Activated T-cell treated with anti-CD3 and anti-CD28 coated beads, Interleukin-2, amount 50 U/mL, for 72 hours (primary cell): ENCODE measurements at places on chromosomes 7 and 10. TPM values are rescaled to one million over a fixed set of nuclear protein-coding genes. Genes with fewer than 3 reads are reported as not detected.

DNA sequence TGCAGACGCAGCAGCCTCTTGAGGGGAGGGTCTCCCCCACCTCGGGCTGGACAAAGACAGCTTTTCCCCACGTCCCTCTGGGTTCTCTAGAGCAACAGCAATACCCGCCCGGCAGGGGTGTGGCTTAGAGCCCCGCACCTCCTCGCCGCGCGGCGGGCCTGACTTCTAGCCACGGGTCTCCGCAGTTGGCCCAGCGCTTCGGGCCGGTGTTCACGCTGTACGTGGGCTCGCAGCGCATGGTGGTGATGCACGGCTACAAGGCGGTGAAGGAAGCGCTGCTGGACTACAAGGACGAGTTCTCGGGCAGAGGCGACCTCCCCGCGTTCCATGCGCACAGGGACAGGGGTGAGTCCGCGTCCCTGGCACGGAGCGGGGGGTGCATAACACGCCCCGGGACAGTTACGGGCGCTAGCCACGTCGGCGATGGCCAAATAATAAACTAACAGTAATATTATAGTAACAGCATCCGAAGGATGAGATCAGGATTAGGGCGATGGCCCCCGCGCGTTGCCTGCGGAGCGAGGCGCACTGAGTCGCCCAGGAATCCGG lies 1.2 kb downstream of the CYP2E1 start:
- no peak for DNase-seq

DNA sequence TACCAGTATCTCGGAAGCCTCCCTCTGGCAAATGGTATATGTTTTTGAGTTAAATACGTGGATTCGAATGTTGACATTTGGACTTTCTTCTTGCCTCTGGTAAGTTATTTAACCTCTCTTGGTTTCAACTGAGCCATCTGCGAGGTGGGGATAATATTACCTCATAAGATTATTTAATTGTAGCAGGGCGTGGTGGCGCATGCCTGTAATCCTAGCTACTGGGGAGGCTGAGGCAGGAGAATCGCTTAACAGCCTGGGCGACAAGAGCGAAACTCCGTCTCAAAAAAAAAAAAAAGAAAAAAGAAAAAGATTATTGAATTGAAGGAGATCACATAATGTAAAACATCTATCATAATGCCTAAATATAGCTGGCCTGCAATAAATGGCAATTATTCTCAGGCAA lies 396 bp upstream of the TAF5 start:
- no peak for DNase-seq

- DNase-seq: no peak
Measured at GRCh38 chr7:134317434-134317833, 704 bp upstream of the SLC35B4 start.

DNA sequence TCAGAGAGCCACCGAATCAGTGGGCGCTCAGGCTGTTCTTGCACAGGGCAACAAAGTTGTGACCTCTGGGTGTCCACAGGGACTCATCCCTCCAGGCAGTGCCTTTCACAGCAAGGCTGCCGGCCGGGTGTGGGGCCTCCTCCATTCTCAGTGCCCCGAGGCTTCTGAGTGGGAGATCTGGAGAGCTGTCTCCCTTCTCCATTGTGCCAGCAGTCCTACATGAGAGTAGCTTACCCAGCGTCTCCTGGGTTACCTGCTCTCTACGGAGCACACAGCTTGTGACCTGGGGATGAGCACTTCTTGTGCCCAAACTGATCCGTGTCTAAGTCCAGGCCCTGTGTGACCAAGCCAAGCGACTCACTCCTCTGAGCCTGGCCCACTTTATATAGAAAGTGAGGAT lies 240.9 kb upstream of the GRB10 start:
- no peak for DNase-seq

DNA sequence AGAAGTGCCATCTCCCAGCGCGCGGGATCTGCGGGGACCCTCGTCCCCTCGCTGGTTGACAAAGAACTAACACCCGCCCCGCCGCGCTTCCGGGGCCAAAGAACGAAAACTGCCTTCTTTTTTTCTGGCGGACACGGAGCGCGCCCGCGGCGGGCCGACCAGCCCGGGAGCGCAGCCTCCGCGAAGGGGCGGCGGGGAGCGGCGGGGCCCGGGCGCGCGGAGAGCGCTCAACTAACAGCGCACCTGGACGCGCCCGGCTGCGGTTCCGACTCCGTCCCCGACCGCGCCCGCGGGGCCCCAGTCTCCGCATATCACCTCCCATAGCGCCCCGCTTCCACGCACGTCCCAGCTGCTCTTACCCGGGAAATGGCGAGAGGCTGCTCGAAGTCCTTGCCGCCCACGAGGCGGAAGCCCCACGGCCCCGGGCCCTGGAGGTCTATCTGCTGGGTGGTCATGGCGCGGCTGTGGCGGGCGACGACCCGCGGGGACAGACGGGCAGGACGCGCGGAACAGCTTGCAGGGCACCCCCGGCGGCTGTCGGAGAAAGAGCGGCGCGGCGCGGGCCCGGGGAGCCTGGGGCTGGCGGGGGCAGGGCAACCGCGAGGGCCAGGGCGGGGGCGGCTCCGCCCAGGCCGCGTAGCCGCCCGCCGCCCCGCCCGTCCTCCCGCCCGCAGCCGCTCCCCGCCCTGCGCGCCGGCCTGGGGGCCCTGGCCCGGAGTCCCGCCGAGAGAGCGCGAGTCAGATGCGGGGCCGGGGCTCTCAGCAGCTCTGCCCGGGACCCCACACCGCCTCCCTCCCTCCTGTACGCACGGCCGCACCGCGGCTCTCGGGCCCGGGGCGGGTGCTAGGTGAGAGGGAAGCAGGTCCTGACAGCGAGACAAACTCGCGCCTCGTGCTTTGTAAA lies at the start of gene PDLIM1:
PDLIM1 (minus strand) TSS at position 543 of the 904 bp plus-strand sequence; CDS start at position 455, 88 bp downstream.
- DNase-seq: peak; percentile 54

The C10orf105 gene
- total RNA-seq: 0.43 TPM

The VAX1 gene
- total RNA-seq: not detected

The C1GALT1 gene
- 31.0 TPM for total RNA-seq
